T-helper 1 cell (primary cell): ENCODE measurements at places on chromosomes 4 and X.

DNA sequence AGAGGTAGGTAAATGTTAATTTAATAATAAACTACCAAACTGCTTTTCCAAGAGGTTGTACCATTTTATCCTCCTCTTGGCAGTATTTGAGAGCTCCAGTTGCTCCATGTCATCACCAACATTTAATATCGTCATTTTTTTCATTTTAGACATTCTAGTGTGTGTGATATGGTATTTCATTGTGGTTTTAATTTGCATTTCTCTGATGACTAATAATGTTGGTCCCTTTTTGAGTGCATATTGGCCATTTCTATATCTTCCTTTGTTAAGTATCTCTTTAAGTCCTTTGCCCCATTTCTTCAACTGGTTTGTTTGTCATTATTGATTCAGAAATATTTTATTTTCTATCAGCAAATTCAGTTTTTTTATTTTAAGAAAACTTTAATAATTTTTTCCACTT, 88.8 kb downstream of the MAPK10 start:
- DNase-seq, result no peak

GRCh38 chr4:30722359-30723200, 2.4 kb downstream of the PCDH7 start:
- no peak for DNase-seq

DNA sequence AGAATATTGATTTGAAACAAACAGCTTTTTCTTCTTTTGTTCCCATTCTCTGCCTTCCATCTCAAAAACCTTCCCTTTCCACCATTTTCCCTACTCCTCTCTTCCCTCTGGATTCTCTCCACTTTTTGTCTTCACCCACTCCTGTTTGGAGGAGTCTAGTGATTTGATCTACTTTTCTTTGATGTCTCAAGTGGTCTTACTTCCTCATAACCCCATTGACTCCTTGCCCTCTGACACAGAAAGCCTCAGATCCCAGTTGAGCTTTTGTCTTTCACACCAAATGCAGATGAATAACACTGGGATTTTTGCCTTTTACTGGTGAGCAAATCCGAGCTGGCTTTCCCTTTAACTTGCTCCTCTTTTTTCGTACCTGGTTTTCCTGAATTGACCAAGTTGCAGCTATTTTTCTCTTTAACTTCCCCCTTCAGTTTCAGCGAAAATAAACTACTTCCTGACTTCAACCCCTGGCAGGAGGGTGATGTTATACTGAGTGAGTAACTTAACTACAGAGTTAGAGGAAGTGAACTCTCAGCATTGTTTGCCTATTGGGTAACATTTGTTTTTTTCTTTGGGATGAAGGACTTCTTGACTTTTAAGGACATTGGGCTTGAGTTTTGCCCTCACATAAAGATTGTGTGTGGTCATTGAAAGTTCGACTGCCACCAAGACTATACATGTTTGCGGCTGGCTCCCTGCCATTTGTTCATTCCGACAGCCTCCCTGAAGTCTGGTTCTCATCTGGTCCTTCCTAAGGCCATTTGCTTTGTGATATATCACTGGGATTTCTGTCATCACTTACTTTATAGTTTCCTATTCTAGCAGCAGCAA, 392.8 kb upstream of the NR3C2 start:
- no peak for DNase-seq

DNA sequence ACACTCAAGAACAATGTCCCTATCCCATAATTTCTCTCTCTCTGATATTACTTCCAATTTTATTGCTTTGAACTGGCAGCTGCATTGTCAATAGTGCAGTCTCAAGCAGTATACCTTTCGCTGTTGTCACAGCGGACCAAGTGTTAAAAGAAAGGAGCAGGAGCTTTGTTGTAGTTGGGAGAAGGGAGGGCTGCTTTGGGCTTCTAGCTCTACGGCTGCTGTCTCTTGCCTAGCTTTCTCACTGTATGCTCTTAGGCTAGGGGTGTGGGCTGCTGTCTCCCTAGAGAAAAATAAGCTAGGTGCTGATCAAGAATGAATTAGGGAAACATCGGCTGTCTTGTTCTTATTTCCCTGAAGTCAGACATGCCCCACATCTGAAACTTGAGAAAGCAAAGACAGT, 52.5 kb downstream of the TRPC5OS start:
- DNase-seq, result no peak

DNA sequence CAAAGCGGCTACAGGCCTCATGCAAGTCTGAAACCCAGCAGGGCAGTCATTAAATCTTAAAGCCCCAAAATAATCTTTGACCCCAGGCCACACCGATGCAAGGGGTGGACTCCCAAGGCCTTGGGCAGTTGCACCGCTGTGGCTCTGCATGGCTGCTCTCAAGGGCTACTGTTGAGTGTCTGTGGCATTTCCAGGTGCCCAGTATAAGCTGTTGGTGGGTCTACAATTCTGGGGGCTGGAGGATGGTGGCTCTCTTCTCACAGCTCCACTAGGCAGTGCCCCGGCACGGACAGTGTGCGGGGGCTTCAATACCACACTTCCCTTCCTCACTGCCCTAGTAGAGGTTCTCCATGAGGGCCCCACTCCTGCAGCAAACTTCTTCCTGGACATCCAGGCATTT, 60.1 kb downstream of the NWD2 start:
- DNase-seq, result no peak

GRCh38 chrX:39144956-39145355, 343.7 kb downstream of the MID1IP1 start:
- no peak for DNase-seq
